ENCODE measurements at places on chromosomes 12 and 14. TPM values are rescaled to one million over a fixed set of nuclear protein-coding genes. Genes with fewer than 3 reads are reported as not detected.

The C3AR1 gene
- total RNA-seq = not detected

GRCh38 chr14:28398506-28398905, 368.1 kb upstream of the FOXG1 start:
- no peak for DNase-seq

GRCh38 chr12:122021822-122022392, at the start of gene BCL7A:
Gene BCL7A (plus strand): TSS chr12:122021884. CDS start chr12:122022092, 208 bp downstream.
- no peak for DNase-seq

DNA sequence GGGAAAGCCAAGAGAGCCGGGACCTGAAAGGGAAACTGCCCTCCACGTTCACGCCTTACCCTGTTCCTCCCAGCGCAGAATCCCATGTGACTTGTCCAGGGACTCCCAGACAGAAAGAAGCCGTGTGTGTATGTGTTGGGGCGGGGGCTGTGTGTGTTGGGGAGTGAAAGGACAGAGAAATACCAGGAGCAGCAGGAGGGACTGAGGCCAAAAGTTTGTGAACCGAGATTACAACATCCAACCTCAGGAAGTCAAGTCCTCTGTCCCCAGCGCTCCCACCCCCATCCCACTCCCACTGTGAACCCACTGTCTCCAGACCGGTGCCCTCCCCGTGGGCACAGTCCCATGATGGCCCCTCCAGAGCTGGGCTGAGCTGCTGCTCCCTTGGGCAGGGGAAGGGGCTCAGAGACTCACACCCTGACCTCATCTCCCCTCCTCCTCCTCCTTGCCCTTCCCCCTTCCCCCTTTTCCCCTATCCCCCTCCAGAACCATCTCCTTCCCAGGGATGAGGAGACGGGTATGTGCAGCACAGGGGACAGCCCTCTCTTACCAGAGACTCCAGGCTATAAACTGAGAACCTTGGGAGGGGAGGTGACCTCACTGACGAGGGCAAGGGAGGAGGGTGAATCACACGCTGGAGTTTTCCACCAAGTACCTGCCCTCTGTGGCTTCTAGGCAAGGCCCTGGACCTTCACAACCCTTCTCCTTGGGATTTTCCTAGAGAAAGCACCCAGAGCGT, at the start of gene SLC6A12:
SLC6A12 (minus strand) TSS at position 155 of the 739 bp plus-strand sequence. CDS start 4,171 bp downstream, outside the sequence.
- DNase-seq = no peak
